Lung microvascular endothelial cell (primary cell): ENCODE measurements at places on chromosomes 2 and 18.

DNA sequence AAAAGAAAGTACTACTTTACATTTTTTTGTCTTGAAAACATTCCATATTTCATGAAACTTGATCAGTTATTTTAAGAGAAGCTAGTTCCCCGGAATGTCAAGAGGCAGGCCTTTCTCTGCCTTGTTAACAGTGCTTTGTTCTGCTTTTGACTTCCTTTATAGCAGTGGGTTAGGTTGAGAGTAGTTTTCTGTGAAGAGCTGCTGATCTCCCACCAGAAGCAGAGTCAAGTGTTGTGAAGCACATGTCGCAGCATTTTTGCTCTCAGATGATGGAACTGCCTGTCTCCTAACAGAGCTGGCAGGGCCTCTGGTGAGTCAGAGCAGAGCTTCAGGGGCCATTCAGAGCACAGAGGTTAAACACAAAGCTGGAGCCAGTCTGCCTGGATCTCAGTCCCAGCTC is 871.8 kb downstream of the SLC4A3 start:
- no peak for DNase-seq

GRCh38 chr2:96098900-96099590 is 17.3 kb downstream of the ADRA2B start:
- no peak for DNase-seq

- no peak for DNase-seq
Measured at GRCh38 chr2:30363406-30363805, 83.6 kb upstream of the LCLAT1 start.

DNA sequence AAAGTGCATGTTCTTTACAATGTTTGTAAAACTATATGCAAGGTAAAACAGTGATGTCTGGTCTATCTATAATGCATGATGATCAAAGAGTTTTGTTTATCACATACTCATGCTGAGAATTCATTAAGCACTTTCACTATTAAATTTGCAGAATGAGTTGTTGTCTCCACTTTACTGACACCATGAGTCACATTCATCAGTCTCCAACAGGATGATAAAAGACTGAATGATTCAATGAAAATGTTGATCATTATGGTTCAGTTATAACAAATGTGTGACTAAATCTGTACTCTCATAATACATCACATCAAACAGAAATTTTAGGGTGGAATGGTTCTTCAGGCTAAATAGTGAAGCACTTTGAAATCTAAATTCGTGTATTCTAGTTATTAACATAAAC is 129.0 kb downstream of the ERBB4 start:
- no peak for DNase-seq

- no peak for DNase-seq
Measured at GRCh38 chr18:14117606-14118005, 14.6 kb downstream of the ZNF519 start.

- no peak for DNase-seq
Measured at GRCh38 chr2:232998666-232998985, 14.4 kb downstream of the NGEF start.

DNA sequence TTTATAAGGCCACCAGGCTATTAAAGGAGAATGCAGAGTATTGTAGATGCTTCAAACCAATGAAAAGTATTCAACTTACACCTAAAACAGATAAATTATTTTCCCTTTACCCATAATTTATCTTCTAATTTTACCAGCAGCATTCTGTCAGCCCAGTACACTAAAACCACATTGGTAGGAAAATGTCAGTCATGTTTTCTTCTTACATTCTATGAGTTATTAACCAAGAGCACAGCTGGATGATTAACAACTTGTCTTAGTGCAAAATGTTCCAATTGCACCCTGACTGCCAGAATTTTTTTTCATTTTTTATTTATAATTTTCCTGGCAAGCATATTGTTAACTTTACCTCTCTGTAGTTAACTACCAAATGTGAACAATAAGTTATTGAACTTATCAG is 79.0 kb upstream of the WDR75 start:
- DNase-seq = peak; percentile 11

- DNase-seq = no peak
Measured at GRCh38 chr2:29449499-29449898, 334.3 kb downstream of the CLIP4 start.

DNA sequence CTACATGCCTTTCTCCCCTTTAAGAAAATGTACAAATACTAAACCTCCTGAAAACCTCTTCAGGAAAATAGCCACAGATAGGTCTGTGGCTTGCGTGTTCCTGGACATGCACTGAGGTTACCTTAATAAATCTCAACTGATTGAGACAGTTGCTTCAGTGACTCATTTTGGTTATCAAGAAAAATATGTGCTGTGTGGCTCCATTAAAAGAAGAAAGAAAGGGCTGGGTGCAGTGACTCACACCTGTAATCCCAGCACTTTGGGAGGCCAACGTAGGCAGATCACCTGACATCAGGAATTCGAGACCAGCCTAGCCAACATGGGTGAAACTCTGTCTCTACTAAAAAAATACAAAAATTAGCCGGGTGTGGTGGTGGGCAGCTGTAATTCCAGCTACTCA is 27.1 kb downstream of the CREG2 start:
- no peak for DNase-seq

DNA sequence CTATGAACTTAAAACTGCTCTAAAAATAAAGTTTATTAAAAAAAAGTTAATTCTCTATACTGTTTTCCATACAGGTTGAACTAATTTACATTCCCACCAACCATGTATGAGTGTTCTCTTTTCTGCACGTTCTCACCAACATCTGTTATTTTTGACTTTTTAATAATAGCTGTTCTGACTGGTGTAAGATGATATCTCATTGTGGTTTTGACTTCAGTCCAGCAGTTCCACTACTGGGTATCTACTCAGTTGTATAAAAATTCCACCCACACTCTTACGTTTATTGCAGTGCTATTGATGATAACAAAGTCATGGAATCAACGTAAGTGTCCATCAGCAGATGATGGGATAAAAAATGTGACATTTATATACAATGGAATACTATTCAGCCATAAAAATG is 33.7 kb downstream of the SPAG16 start:
- DNase-seq = peak; percentile 3

GRCh38 chr18:68542846-68543245 is 172.1 kb downstream of the TMX3 start:
- DNase-seq = no peak

DNA sequence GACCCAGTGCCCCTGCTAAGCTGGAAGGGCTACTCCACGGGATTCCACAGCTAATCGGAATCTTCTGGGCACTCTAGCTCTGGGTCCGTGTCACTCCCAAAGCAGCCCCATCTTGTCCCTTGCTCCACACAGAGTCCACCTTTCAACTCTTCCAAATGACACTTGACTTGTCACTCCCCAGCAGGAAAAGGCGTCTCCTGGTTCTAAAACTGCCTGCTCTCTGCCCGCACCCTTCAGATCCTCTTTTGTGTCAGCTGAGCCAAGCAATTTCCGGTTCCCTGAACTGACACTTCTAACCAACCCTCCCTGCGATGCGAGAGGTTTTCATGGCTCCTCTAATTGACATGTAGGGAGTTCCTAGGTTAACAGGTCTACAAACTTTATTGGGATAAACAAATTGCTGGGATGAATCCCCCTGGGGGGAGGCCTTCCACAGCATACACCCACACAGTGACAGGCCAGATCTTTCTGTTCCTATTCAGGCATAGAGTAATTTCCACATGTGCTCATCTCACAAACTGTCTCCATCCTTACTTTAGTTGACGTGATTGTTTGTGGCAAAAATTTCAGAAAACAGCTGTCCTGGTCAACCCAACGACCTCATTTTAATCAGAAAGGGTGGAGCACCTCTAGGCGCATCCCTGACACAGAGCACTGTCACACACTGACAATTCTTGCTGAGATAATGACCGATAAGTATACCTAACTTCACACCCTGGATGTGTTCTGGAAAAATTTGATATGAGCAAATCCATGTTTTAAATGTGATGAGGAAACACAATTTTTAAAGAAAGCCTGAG is 104.9 kb downstream of the RBMS1 start:
- no peak for DNase-seq

- DNase-seq = no peak
Measured at GRCh38 chr18:50847192-50847591, 27.4 kb upstream of the MRO start.

- no peak for DNase-seq
Measured at GRCh38 chr2:23065936-23066335, 319.0 kb upstream of the KLHL29 start.

DNA sequence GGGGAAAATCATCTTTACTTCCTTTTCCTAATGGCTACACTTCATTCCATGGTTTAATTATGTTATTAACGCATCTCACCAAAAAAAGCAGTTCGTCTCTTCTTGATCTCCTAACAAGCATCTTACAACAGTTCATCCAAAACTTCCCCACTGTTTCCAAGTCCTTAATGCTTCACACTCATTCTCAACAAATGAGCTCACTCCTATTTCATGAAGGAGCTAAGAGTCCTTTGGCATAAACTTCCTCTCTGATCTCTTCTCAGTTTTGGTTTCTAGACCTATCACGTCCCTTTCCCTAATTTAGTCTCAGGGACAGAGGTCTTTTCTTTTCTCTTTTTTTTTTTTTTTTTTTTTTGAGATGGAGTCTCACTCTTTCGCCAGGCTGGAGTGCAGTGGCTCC is 205.9 kb upstream of the SLC39A10 start:
- DNase-seq = no peak

- DNase-seq = peak; percentile 46
Measured at GRCh38 chr18:55310044-55310676, 277.8 kb downstream of the TCF4 start.

- no peak for DNase-seq
Measured at GRCh38 chr18:74294526-74294925, 2.8 kb upstream of the CYB5A start.

- no peak for DNase-seq
Measured at GRCh38 chr2:217631115-217631514, 371.7 kb downstream of the TNS1 start.

DNA sequence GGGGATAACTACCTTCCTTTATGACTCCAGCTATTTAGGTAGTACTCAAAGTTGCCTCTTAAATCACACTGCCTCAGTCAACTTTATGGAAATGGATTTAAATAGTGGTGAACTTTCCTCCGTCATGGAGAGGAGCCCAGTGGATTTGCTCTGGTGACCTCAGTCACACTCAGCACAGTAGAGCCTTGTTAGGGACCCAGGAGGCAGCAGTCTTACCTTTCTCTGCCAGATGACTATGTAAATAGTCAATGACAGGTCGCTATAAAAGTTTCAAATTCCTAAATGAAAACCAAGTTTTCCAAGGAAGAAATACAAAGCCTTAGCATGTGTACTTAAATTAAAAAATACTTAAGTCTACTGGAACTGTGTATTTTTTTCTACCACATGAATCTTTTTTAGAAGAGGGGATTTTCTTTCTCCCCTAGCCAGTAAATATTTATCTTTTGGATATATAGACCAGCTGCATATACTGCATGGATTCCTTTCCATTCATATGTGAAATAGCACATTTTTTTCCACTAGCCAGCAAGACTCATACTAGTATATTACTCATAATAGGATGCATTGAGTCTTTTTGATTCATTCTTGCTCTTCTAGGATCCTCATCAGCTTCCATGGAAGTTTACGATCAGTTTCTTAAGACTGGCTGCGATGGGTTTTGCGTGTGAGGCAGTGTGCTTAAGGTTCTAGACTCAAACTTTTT is 147.1 kb downstream of the FMNL2 start:
- DNase-seq = no peak

GRCh38 chr18:56541793-56542192 is 96.6 kb downstream of the TXNL1 start:
- DNase-seq = no peak
